Anterior cingulate cortex (tissue), 58 donors: ENCODE measurements at places on chromosomes 1 and 21.
A peak's percentile ranks its signal among the peaks of the same experiment; 100 is the strongest.

- no peak for DNase-seq
Measured at GRCh38 chr1:38178216-38178615, 131.6 kb upstream of the POU3F1 start.

DNA sequence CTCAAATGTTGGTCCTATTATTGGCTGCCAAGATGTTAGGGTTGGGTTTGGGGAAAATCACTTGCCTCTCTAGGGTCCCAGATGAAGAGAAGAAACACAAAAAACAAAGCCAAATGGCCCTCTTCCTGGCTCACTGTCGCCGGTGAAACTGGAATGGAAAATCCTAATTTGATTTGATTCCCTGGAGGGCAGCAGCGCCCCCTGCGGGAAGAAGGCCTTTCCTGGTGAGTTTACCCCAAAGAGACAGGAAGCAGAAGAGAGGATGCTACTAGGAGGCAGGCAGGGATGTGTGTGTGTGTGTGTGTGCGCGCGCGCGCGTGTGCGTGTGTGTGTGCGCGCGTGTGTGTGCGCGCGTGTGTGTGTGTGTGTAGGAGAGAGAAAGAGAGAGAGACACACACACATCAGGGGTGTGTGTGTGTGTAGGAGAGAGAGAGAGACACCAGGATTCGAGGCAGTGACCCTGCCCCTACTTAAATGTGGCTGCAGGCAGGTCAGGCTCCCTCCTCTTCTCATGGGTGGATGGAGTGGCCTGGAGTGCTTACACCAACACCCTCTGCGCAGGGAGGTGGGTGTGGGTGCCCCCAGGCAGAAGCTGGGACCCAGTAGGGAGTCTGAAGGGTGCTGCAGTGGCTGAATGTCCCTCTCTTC lies 3.1 kb upstream of the SELENON start:
- DNase-seq = peak; percentile 67

GRCh38 chr1:19187852-19188251 lies 22.2 kb downstream of the UBR4 start:
- DNase-seq = no peak

DNA sequence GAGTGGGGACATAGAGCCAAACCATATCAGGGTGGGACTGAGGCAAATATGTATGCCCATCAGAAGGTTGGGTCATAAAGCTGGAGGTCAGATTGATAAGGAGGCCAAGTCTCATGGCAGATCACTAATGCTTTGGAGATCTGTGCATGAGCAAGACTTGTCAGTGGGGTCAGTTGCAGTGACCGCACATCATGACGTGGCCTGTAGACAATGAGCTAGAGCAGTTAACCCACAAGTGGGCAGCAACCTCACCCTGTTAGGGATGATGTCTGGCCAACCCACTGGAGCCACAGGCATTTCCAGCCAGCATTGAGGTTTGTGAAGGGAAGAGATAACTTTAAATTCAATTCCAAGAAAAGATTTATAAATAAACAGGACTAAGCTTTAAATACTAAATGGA lies 66.7 kb downstream of the XCL1 start:
- DNase-seq = no peak

GRCh38 chr1:28604411-28604810 lies 12.3 kb downstream of the RAB42 start:
- no peak for DNase-seq

DNA sequence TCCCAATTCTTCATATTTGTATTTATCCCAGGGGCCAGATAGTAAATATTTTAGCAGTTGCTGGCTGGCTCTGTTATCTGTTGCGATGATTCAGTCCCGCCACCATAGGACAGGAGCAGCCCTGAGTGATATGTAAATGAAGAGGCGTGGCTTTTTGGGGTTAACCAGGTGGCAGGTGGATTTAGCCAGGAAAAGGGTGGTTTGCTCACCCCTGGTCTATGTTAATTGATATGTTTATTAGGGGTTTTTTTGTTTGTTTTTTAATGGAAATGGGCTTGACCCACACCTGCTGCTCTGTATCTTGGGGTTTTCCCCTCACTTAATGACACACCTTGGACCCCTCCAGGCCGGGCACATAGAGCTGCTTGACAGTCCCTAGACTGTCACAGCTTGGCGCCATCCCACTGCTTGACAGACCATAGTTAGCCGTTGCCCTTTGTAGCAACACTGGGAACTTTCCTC lies 62.8 kb downstream of the PIK3CD start:
- no peak for DNase-seq
